ENCODE measurements at places on chromosomes 11 and 22.

GRCh38 chr11:113906038-113906437 lies 1.4 kb downstream of the HTR3B start:
- no peak for DNase-seq

DNA sequence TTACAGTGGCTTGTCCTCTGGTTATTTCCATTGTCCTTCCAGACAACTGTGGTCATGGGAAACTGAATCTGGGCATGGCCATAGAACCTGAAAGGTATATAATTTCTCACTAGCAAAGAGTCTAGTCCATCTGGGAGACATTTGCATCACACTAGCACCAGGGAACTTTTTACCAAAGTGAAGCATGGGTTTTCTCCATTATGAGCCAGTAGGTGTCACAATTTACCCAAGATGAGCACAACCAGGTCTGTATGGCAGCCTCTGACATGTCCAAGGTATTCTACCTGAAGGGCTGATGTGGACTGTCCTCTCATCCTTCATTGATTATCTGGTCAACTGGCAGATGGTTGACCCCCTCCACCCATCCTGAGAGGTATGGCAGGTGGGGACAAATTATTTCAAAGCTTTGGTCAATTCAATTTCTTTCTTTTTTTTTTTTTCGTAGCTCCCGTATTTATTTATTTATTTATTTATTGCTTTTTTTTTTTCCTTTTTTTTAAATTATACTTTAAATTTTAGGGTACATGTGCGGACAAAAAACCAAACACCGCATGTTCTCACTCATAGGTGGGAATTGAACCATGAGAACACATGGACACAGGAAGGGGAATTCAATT lies 425.9 kb downstream of the TMEM135 start:
- no peak for DNase-seq

- DNase-seq = no peak
Observed at GRCh38 chr11:132062541-132062940, 692.1 kb downstream of the NTM start.

- DNase-seq = no peak
Observed at GRCh38 chr22:47299211-47299862, 536.9 kb downstream of the TBC1D22A start.

GRCh38 chr11:2549876-2550605 lies 105.2 kb downstream of the KCNQ1 start:
- DNase-seq = peak; percentile 7

DNA sequence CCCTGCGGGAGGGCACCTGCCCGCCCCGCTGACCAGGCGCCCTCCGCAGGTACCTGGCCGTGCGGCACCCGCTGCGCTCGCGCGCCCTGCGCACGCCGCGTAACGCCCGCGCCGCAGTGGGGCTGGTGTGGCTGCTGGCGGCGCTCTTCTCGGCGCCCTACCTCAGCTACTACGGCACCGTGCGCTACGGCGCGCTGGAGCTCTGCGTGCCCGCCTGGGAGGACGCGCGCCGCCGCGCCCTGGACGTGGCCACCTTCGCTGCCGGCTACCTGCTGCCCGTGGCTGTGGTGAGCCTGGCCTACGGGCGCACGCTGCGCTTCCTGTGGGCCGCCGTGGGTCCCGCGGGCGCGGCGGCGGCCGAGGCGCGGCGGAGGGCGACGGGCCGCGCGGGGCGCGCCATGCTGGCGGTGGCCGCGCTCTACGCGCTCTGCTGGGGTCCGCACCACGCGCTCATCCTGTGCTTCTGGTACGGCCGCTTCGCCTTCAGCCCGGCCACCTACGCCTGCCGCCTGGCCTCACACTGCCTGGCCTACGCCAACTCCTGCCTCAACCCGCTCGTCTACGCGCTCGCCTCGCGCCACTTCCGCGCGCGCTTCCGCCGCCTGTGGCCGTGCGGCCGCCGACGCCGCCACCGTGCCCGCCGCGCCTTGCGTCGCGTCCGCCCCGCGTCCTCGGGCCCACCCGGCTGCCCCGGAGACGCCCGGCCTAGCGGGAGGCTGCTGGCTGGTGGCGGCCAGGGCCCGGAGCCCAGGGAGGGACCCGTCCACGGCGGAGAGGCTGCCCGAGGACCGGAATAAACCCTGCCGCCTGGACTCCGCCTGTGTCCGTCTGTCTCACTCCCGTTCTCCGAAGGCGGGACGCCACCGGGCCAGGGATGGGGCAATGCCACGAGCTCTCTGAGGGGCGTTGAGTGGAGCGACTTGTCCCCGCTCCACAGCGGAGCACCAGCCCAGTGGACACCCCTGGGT lies 1.8 kb downstream of the GALR3 start:
- DNase-seq = no peak

DNA sequence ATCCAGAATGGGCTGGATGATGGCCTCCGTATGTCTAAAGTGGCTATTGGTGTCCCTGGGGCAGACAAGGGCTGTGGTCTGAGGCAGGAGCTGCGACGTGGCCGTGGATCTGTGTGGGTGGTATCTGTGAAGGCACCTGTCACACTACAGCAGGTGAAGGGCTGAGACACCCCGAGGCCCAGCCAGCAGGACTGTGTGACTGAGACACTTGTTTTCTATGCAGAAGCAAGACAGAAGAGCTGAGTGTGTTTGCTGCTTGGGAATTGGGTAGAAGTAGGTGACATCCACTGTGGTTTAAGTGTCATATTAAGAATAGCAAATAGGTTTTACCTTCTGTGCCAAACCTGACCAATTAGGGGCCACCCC lies 35.0 kb downstream of the AMPD3 start:
- DNase-seq = no peak

GRCh38 chr11:96314326-96315020 lies 28.5 kb downstream of the MAML2 start:
- no peak for DNase-seq

DNA sequence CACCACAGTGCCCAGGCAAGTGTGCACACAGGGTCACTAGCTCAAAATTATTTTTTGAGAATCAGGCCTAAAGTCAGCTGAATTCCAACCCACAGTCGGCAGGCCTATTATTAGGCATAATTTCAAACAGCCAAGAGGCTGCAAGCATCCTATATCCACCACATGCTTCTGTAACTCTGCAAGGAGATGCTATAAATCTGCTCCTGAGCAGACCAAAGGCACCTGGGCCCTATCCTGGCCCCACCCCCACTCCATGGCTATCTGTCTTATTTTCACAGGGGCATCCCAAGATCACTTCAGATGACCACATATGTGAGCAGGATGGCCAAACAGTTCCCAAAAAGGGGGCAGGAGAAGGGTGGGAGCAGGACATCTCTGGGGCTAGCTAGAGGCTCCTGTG lies 44.6 kb downstream of the TCF20 start:
- no peak for DNase-seq

- DNase-seq = no peak
Observed at GRCh38 chr11:12017243-12017678, 8.8 kb upstream of the DKK3 start.

- DNase-seq = no peak
Observed at GRCh38 chr22:22746963-22747933, 102.8 kb downstream of the GGTLC2 start.

DNA sequence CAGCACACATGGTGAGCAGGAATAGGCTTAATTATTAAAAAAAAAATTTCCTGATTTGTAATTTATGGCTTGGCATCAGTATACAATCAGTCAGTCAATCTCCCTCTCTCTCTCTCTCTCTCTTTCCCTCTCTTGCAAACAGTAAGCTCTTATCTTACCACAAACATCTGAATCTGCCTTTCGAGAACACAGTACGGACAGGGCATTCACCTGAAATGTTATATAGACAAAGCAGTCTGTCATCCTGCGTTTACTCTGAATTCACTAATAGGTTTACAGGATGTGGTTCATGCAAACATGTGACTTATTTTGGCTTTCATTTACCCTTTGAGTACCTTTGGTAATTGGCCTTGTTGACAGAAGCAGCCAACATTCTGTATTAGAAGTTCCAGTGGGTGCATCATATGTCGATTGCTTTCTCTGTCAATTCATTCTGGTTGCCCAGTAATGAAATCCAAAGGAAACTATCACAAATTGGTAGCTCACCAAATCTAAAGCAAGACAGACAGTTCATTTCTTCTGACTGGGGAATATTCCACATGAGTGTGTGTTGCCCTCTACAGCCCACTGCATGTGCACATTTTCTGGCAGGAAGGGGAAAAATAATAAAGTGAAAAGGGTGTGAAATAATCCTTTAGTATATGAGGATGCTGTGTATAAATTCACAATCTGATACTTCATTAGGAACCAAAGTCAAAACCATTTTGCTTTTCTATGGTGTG lies 1058.2 kb downstream of the LRRC4C start:
- no peak for DNase-seq

DNA sequence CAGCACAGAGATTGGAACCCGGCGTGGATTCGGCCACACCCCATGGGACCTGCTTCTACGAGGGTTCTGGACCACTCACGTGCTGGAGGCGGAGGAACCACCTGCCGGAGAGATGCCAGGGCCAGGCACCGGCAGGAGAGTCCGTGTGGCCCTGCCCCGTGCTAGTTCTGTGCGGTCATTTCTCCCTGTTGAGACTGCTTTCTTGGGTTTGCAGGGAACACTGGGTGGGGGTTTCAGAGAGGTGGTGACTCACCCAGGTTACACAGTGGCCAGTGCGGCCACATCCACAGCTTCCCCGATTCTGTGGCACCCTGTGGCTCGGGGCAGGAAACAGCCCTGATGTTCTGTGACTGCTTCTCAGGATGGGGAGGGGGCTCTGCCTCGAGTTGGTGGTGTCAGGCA lies 3.6 kb upstream of the PHLDA2 start:
- no peak for DNase-seq

DNA sequence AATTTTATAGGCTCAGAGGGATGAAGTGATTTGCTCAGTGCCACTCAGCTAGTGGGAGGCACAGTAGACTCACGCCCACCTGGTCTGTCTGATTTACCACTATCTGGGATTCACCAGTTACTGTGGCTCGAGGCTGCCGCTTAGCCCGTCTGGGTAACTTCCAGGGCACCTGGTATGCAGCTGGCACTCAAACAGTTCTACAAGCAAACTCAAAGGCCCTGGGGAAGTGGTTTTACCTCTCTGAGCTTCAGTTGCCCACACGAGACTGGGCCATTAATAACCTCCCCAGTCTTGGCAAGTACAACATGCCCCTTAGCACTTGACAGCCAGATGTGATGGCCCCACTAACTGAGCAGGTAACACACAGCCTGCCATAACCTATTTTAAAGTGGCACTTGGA lies 2.6 kb downstream of the GDPD5 start:
- no peak for DNase-seq

DNA sequence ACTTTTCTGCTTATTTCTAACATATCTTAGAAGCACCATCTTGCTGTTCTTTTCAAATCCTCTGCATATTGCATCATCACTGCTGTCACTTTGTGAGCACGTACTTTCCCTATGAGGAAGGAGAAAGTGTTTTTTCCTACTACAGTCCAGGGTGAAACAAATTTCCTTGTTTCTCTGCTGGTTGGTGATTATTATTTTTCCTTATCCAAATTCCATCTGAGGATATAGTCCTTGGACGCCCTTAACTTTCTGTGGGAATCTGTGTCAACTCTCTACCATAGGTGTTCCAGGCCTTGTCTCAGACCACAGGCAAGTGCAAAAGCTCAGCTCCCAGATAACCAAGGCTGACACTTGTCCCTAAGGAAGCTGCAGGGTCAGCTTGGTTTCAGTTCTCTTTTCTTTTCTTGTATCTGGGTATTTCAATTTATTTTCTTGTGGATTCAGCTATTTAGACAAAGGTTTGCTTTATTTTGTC lies 29.4 kb upstream of the LYVE1 start:
- DNase-seq = no peak

GRCh38 chr11:59754494-59754858 lies 700 bp upstream of the STX3 start:
- DNase-seq = peak; percentile 39

DNA sequence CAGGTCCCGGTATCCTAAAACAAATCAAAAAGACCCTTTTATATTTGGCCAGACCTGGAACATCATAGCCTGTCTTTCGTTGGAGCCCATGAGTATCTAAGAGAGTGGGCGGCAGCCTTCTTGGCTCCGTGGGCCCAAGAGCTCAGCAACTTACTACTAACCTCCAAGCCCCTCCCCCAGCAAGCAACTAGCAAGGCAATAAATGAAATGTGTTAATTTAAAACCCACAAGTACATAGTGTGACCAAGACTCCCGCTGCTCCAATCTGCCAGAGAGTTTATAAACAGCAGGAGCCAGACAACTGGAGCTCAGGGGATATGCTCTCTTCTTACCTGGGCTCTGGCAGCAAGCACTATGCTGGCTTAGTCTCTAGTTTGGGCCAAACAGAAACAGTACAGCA lies 40.8 kb upstream of the CYP2D6 start:
- DNase-seq = no peak

GRCh38 chr11:27339941-27340340 lies 23.1 kb downstream of the CCDC34 start:
- DNase-seq = no peak

DNA sequence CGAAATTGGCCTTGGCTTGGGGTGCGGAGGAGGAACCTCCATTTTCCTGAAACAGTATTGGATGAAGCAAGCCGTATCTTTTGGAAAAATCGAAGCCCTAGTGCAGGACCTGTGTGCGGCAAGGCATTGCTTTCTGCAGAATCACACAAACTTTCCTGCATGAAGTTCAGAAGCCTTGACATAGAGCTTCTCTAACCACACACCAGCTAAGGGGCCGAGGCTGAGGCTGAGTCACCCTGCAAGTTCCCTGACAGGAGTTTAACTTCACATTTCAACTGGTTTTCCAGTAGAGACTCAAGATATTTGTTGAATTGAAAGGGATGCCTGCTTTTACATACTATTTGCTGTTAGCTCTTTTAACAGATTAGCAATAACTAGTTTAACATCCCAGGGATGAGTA lies 67.8 kb downstream of the TCF20 start:
- DNase-seq = peak; percentile 55

- DNase-seq = no peak
Observed at GRCh38 chr11:20041499-20041898, 118.8 kb downstream of the DBX1 start.

- peak; percentile 60 for DNase-seq
Observed at GRCh38 chr22:22955866-22956535, 68.4 kb downstream of the IGLL5 start.

- DNase-seq = no peak
Observed at GRCh38 chr11:34313099-34313517, 44.7 kb downstream of the ABTB2 start.

DNA sequence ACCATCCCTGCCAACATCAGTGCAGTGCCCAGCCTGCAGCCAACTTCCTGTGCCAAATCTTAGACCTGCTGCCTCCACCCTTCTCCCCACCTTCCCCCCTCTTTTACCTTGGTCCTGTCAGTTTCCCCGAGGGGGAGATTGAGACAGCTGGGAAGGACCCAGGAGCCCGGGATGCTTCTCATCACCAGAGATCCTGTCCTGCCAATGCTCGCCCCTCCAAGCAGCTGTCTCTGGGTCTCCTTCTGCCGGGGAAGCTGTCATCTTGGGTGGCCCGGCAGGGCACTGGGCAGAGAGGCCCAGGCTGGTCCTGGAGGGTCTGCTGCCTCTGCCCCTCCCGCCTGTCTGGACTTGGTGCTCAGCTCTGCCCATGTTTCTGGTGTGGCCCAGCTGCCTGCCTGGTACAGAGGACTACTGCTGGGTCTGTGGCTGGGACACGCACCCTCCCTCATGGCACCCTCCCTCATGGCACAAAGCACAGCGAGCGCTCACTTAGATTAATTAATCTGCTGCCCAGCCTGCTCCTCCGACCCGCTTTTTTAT lies 60.4 kb upstream of the THY1 start:
- no peak for DNase-seq

GRCh38 chr11:131910178-131910522 lies 539.7 kb downstream of the NTM start:
- DNase-seq = no peak
